ENCODE measurements at places on chromosomes 2 and 18. TPM values are rescaled to one million over a fixed set of nuclear protein-coding genes. Genes with fewer than 3 reads are reported as not detected.

DNA sequence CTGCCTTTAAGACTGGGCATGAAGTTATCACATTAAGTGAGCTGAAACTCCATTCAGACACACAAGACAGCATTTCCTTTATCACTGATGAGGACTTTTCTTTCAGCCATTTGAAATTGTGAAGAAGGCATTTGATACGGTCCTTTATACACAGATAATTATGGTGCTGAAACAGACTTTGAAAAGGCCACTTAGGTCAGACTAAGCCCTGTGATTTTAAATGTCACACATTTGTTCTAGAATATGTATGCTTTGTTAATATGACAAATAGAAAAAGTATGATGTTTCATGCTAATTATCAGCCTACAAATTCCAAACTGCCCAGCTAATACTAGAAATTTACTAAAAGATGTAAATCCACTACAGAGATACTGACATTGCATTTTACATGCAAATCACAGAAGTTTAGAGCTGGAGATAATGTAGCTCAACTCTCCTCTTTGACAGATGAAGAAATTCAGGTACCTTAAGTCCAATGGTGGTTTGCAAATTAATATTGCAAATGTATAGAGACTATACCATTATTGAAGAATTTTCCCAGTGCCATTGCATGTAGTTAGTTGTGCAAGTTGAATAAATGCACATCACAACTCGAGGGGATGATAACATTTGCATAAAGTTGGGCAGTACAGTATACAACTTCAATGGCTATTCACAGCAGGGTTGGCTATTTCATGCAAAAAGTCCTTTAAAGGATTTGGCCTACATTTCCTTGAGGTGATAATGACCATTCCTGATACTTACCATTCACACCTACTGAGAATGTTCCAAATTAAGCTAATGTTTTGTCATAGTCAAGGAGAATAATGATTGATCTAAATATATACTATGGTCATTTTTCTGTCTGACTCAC is 175.2 kb downstream of the UPP2 start:
- DNase-seq, result no peak

DNA sequence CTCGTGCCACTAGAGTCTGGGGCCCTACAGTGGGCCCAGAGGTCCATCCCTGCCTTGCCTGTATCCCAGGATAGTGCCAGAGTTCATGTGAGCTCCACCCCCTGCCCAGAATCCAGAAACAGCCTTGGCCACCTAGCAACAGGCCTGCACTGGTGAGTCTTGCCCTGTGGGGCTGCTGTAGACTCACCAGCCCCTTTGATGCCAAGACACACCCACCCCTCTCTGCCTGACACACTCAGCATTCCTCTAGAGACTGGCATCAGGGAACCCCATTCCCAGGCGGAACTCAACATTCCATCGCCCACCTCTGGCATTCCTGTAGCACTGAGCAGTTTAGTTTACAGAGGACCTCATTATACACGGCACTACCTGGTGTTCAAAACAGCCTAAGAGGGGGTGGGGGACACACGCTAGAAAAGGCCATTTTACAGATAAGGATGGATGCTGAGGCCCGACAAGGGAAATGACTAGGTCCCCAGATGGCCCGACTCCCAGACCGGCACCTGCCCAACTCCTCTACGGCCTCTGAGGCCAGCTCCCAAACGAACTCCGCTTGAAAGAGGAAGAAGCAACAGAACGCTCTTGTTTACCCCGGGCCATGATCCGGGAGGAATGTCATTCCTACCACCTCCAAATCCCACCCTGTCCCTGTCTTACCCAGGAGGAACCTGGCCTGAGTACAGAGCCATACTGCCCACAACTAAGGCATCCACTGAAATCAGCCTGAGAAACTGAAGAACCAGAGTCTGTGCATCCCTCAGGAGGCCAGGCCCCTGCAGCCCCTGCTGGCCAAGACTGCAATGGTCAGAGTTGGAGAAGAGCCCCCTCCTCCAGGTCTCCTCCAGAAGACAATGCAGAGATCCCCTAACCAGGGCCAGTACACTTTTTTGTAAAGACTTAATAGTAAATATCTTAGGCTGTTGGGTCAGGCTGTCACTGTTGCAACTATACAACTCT is 180.2 kb downstream of the TNS1 start:
- peak; percentile 35 for DNase-seq

Gene NCKAP5
- 0.24 TPM for total RNA-seq

Gene ATOH8
- 42.6 TPM for total RNA-seq

DNA sequence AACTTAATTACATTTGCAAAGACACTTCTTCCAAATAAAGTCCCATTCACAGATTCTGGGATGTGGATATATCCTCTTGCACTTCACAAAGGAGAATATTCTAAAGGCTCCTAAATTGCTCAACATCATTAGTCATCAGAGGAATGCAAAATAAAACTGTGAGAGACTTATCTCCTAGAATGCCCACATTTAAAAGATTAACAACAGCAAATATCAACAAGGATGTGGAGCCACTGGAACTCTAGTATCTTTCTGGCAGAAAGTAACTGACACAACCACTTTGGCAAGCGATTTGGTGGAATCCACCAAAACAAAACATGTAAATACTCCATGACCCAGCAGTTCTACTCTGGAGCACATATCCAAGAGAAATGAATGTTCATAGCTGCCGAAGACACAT is 4.6 kb downstream of the NEU2 start:
- peak; percentile 46 for DNase-seq

DNA sequence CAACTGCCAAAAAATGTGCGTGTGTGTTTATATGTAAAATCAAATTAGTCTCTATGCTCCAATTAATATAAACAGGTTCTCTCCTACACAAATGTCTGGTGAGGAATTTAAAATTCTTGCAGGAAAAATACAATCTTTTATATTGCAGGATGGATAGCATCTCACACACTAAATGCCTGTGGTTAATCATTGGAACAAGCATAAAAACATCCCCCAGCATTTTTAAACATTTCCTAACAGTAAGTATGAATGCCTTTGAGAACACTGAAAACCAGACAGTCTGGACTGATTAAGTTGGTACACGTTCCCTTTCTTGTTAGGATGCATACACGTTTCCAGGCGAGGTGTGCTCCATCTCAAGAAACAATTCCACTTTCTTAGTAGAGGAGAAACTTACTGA is 29.9 kb upstream of the PDE1A start:
- peak; percentile 44 for DNase-seq

Gene NETO1
- total RNA-seq, result not detected

GRCh38 chr2:37205689-37206341 is 9.5 kb downstream of the CEBPZOS start:
- no peak for DNase-seq

GRCh38 chr2:134718817-134719814 is at the start of gene TMEM163:
Gene TMEM163, minus strand, starts transcription at chr2:134719000.
- no peak for DNase-seq
